ENCODE measurements at places on chromosomes 5 and 9.
A peak's percentile ranks its signal among the peaks of the same experiment; 100 is the strongest.

- no peak for DNase-seq
Observed at GRCh38 chr9:8633784-8634183, 834.2 kb upstream of the DMAC1 start.

DNA sequence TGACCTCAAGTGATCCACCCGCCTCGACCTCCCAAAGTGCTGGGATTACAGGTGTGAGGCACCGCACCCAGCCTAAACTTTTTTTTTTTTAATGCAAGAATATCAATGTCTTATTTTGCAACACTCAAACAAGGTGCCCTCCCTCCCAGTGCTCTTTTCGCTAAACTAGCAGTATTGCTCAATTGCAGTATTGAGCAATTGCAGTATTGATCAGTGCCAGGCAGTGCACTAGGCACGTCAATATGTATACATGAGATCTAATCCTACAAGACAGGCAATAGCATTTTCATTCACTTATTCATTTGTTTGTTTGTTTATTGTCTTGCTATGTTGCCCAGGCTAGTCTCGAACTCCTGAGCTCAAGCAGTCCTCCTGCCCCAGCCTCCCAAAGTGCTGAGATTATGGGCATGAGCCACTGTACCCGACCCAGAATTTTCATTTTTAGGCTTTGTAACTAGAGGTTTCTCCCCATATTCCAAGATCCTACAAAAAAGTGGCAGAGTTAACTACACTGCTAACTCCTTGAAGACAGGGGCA lies 94.5 kb downstream of the TTLL11 start:
- DNase-seq = no peak

GRCh38 chr5:56527174-56527573 lies 288.2 kb upstream of the MAP3K1 start:
- no peak for DNase-seq

GRCh38 chr9:137452006-137452760 lies 7.0 kb downstream of the NSMF start:
- DNase-seq = no peak

DNA sequence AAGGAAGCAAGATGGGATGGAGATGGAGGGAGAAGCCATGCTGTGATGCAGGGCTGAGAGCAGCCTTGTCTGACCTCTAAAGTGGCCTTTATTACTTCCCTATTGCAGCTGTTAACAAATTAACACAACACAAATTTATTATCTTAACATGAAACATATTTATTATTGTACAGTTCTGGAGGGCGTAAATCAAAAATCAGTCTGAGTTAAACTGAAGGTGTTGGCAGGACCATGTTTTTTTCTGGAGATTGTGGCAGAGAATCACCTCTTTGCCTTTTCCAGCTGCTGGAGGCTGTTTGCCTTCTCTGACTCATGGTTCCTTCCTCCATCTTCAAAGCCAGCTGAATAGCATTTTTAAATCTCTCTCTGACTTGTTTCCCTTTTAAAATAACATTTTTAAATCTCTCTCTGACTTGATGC lies 7.2 kb upstream of the MCC start:
- DNase-seq = no peak

DNA sequence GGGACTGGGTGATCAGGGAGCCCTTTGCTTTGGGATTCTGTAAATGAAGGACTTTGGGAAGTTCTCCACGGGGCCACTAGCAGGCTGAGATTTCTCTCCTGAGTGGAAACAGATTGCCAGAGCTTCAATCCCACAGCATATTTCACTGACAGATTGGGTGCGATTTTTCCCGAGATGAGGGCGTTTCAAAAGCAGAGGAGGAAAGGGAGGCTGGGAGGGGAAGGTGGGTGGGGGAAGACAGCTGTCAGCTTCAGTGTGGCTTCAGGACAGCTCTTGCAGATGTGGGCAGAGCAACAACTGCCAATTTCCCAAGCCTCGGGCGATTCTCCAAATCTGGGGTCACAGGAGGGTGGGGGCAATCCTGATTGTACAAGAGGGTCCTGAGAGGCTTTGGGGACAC lies 258.5 kb upstream of the ADRA1B start:
- peak; percentile 74 for DNase-seq

Data from tongue (tissue), 3 donors.